ENCODE measurements at places on chromosomes 2 and 18.

DNA sequence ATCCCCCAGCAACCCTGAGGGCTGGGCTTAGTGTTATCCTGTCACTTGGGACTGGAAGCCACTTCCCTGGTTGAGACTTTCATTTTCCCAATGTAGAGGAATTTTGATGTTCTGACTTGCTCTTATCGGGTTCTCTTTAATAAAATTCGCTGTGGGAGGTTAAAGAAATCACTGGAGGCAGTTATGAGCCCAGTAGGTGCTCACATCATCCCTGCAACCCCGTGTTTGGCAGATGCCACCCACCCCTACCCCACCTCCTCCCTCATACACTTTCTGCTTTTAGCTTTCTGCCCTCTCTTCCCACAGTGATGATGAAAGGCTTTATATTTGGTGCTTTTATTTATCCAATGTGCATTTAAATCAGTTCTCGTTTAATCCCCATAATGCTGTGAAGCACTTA, 106.6 kb downstream of the MAPK4 start:
- no peak for DNase-seq

- DNase-seq, result peak; percentile 52
Observed at GRCh38 chr2:62787386-62787785, 81.9 kb downstream of the EHBP1 start.

DNA sequence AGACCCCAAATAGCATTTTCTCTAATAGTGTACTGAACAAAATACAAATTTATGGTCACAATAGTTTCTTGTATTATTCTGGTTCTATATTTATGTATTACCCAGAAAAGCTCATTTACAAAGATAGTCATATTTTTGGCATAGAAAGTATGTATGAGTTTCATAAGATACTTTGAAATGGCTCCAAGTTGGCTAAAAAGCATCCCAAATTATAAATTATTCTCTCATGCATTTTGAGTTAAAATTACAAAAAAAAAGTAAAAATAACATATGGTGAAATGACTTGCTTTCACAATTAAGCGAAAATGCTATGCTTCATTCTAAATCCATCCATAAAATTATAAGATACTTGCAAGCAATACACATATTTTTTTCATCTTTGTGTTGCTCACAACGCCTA, 530.7 kb downstream of the ZNF804A start:
- DNase-seq, result no peak

GRCh38 chr18:23377669-23378301, 75.3 kb upstream of the RIOK3 start:
- DNase-seq, result no peak

GRCh38 chr2:30675758-30676157, 131.5 kb downstream of the CAPN13 start:
- DNase-seq, result no peak

- DNase-seq, result no peak
Observed at GRCh38 chr2:212284166-212284565, 254.4 kb downstream of the ERBB4 start.

- DNase-seq, result no peak
Observed at GRCh38 chr2:26477911-26478253, at the start of gene OTOF. OTOF (minus strand) TSS chr2:26478124.

DNA sequence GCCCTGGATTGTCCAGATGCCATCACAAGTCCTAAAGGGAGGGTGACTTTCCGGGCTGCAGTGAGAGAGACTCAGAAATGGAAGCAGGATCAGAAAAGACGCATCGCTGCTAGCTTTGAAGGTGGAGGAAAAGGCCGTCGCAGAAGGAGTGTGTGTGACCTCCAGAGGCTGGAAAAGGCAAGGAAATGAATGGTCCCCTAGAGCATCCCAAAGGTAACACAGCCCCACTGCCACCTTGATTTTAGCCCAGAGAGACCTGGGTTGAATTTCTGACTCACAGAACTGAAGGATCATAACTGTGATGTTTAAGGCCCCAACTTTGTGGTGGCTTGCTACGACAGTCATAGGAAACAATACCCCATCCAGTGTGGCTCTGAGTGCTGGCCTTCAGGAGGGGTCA, 8.6 kb upstream of the NCK2 start:
- DNase-seq, result no peak

GRCh38 chr2:235958221-235958930, 209.8 kb downstream of the GBX2 start:
- DNase-seq, result no peak

DNA sequence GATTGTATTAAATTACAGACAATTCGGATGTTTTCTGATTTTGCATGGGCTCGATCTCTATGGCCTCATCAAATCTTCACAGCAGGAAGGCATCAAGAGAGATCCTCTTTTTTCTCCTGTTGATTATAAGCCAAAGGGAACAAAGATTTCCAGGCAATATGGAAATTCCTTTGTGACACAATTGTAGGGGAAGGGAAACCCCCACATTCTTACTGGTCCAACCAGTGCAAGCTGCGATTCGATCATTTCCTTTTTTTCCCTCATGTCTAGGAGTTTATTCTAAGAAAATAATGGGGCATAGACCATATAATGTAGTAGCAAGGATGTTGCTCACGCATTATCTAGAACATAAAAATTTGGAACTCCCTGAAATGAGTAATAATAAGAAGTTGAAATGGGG, 87.7 kb downstream of the LYPD6 start:
- DNase-seq, result no peak

DNA sequence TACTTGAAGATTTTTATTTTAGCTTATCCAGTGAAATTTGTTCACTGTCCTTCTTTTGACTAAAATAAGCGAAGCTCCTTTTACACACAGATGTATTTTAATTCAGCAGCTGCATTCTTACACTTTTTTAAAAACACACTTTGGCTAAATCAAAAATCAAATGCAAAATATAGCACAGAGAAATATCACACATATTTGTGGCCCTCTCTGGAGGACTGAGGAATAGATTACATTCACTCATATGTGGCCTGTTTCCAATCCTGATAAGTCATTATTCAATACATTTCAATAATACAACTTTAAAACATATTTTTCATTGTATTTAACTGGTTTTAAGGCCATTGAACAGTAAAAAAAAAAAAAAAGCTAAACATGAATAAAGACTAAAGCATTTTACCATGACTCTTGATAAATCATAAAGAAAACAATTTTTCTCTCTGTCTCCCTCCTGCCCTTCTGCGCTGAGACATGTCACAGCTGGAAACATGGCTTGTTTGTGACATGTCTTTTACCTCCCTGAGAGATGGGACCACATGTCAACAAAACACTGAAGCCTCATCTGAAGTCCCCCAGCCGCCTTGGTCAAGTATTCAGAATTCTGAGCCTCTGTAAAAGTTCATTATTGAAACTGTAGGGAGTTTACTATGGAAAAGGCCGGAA, 221.0 kb downstream of the ZNF407 start:
- no peak for DNase-seq

GRCh38 chr18:61831071-61831470, 61.7 kb downstream of the RNF152 start:
- DNase-seq, result no peak

GRCh38 chr2:202703091-202703490, 68.3 kb downstream of the FAM117B start:
- no peak for DNase-seq

DNA sequence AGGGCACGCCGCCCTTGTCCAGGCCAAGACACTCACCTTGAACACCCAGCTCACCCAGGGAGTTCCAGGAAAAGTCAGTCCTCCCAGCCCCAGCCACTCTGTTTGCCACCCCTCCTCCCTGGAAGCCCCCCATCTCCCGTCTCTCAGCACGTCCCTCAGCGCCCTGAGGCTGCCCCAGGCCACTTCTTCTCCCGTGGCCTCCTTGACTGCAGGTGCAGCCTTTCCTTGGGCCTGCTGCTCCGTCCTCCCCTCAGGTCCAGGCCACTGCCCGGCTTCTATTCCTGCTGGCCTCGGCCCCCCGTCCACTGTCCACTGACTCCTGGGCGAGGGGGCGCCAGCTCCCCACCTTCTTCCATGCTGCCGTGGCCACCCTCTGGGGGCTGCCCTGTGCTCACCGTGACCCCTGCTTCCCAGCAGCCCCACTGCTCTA, 239.1 kb downstream of the HDAC4 start:
- no peak for DNase-seq

GRCh38 chr2:239005586-239005985, 157.7 kb downstream of the TWIST2 start:
- no peak for DNase-seq

DNA sequence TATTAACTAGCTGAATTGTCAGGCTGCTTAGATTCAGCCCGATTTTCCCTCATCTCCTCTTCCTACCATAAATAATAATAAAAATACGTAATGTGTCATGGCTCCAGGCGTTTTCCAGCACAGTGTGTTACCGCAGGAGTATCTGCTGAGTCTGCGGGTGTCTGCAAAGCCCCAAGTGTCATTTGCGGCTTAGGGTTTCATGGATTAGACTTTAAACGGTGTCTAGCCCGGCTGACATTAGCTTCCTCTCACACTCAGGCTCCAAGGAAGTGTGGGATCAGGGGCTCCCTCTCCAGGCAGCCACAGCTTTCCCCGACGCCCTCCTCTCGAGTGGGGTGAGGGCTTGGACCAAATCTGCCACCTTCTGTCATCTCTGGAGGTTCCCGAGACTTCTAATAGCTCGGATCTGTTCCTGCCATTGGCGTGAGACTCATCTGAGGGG, 14.1 kb upstream of the HOXD1 start:
- DNase-seq, result peak; percentile 96

DNA sequence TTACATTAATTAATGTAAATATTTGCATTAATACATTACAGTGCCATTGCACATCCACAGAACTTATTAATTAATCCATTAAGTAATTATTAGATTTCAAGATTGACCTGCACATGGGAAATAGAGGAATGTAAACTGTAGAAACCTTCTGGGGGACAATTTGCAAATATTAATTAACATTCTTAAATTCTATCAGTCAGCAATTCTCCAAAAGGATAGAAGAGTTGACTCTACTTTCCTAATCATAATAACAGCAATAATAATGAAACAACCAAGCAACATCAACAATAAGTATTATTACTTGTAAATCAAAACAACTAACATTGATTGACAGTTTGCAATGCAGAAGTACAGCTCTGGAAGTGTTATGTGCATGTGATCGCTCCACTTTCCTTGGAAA, 281.6 kb upstream of the CRIM1 start:
- no peak for DNase-seq
